ENCODE measurements at places on chromosomes 6 and 20.
A peak's percentile ranks its signal among the peaks of the same experiment; 100 is the strongest.

GRCh38 chr6:19713411-19713810 is 123.8 kb upstream of the ID4 start:
- H3K27me3 ChIP-seq, result no peaks in the 10 kb centered on the region
- H3K4me3 ChIP-seq, result no peak overlapping the region
- no peak overlapping the region for H3K27ac ChIP-seq
- no peak for DNase-seq
- no peaks in the 10 kb centered on the region for H3K4me1 ChIP-seq
- H3K36me3 ChIP-seq, result no peaks in the 10 kb centered on the region

GRCh38 chr20:63226042-63226943 is 9.4 kb upstream of the BIRC7 start:
- DNase-seq, result no peak
- H3K27ac ChIP-seq, result no peak overlapping the region
- no peaks in the 10 kb centered on the region for H3K36me3 ChIP-seq
- no peaks in the 10 kb centered on the region for H3K4me1 ChIP-seq

GRCh38 chr6:166438211-166438861 is 55.6 kb upstream of the MPC1 start:
- no peak for DNase-seq
- H3K27me3 ChIP-seq, result no peaks in the 10 kb centered on the region
- no peak overlapping the region for H3K4me3 ChIP-seq
- H3K27ac ChIP-seq, result no peak overlapping the region
- H3K36me3 ChIP-seq, result no peaks in the 10 kb centered on the region

DNA sequence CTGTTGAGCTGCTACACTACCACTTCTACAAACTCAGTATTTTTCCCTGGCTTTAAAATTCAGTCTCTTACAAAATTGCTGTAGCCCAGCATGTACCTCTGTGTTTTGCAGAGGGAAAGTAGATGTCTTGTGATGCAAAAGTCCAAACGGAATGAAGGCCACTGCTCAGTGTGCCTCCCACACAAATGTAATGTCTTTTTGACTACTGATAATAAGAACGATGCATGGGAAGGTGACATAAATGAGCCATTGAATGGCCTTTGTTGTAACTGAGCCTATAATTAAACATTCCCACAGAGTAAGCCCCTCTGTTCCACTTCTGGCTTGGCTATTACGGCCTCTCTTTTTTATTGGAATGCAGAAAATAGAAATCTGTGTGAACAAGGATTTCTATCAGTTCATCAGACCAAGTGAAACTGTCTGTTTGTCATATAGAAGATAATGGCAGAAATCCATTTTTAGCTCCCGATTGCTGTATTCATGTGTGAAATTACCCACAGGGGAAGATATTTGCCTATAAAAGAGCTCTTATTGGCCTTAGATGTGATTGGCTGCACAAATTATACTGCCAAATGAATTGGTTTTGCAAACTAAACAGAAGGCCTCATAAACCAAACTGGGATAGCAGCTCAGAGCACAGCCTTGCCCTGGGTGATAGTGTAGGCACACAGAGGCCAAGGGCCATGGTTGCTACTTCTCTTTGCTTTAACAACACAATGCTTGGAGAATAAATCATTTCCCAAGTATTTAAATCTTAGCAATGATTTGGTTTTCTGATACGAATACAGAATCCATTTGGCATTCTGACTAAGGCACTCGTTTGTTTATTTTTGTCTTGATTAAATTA is 241.5 kb upstream of the PLN start:
- no peaks in the 10 kb centered on the region for H3K36me3 ChIP-seq
- DNase-seq, result no peak
- H3K4me3 ChIP-seq, result no peak overlapping the region
- no peak overlapping the region for H3K27ac ChIP-seq
- H3K4me1 ChIP-seq, result no peaks in the 10 kb centered on the region

DNA sequence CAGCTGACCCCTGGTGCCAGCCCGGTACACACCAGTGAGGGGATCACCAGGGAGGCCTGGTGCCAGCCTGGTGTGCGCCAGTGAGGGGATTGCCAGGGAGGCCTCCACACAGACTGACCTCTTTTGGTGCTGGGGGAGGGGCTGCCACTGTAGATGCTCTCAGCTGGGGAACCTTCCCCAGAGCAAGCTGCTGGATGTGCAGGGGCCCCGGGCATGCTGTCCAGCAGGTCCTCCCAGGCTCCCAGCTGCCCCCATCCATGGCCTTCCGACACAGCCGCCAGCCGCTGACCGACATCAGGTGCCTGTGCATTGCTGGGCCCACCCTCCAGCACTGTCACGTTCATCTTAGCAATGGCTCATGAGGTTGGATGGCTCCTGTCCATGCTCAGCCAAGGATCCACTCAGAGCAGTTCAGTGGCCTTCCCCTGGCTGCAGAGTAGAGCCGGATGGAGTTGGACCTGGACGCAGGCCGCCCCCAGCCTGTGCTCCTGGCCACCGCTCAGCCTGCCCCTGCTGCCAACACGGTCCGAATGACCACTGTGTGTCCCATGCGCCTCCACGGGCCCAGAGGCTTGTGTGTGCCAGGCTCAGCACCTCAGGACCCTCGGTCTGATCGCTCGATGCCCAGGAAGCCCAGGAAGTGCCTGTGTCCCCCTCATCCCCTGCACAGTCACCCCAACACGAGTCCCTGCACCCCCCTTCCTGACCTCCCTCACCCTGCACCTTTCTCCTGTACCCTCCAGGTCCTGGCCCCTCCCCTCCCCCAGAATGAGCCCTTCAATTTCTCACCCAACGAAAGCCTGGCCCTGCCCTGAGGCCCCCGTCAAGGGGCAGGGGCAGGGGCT is 95.7 kb downstream of the YTHDF1 start:
- no peaks in the 10 kb centered on the region for H3K27me3 ChIP-seq
- no peak overlapping the region for H3K4me3 ChIP-seq
- H3K27ac ChIP-seq, result no peak overlapping the region
- no peaks in the 10 kb centered on the region for H3K4me1 ChIP-seq

DNA sequence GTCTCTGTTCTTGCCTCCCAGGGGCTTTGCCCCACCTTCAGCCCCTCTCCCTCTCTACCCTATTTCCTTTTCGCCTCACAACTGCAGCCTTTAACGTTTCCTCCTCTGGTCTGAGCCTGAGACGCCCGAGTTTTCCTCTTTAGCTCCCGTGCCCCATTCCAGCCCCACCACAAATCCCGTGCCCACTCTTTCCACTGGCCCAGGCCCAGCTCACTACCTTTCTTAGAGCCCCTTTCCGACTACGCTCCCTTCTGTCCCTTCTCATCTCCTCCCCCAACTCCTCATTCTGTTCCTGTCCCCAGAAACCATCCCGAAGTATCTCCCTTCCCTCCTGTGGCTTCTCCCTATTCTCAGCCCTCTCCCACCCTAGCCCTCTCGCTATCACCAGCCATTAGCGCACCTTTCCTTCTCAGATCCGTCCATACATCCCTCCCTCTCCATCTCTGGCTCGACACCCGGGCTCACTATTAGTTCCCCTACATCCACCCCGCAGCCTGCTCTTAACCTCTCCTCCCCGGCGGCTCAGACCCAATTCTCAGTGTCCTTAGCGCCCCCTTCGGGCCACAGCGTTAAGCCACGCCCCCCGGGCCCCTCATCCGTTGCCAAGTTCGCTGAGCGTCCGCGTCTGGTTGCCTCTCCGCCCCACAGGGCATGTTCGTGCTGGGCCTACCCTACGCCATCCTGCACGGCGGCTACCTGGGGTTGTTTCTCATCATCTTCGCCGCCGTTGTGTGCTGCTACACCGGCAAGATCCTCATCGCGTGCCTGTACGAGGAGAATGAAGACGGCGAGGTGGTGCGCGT is 2.7 kb downstream of the SLC32A1 start:
- no peak overlapping the region for H3K27ac ChIP-seq
- H3K27me3 ChIP-seq, result peaks cover 70% of the 10 kb centered on the region
- H3K4me3 ChIP-seq, result no peak overlapping the region
- H3K36me3 ChIP-seq, result no peaks in the 10 kb centered on the region
- DNase-seq, result no peak

- no peaks in the 10 kb centered on the region for H3K36me3 ChIP-seq
- no peak overlapping the region for H3K4me3 ChIP-seq
- no peak overlapping the region for H3K27ac ChIP-seq
- H3K27me3 ChIP-seq, result no peaks in the 10 kb centered on the region
- H3K4me1 ChIP-seq, result no peaks in the 10 kb centered on the region
These were observed 66.3 kb downstream of the SLX4IP start for GRCh38 chr20:10501402-10501801.

DNA sequence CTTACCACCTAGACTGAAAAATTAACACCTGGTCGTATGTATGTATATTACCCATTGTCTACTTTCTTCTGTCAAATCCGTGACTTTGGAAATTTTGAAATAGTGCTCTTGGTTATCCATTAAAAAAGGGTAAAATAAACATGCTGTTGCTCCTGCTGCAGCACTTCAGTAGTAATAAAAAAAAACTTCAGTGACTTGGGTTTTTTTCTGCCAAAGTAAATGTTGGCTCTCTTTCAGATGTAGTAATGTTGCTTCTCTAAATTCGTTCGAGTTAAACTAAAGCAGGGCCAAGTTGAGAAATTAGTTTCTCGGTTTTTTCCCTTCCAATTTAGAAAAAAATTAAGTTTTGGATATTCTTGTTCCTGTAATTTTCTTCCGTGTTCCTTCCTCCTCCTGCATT is 34.2 kb downstream of the JARID2 start:
- no peak for DNase-seq
- no peaks in the 10 kb centered on the region for H3K36me3 ChIP-seq
- peak overlapping the region; percentile 37 for H3K27ac ChIP-seq
- peak overlapping the region; percentile 40 for H3K4me3 ChIP-seq

GRCh38 chr6:3426927-3427686 is 29.7 kb downstream of the SLC22A23 start:
- H3K4me1 ChIP-seq, result no peaks in the 10 kb centered on the region
- no peak overlapping the region for H3K4me3 ChIP-seq
- no peaks in the 10 kb centered on the region for H3K27me3 ChIP-seq
- H3K36me3 ChIP-seq, result no peaks in the 10 kb centered on the region

- no peaks in the 10 kb centered on the region for H3K27me3 ChIP-seq
- no peaks in the 10 kb centered on the region for H3K4me1 ChIP-seq
- no peaks in the 10 kb centered on the region for H3K36me3 ChIP-seq
- peak; percentile 84 for DNase-seq
- H3K27ac ChIP-seq, result no peak within 1 kb of the TSS
These were observed at the start of gene TASP1 for GRCh38 chr20:13638496-13639149. TSS of gene TASP1 (minus strand) at chr20:13638932. CDS start at chr20:13630078, 8,854 bp downstream.

DNA sequence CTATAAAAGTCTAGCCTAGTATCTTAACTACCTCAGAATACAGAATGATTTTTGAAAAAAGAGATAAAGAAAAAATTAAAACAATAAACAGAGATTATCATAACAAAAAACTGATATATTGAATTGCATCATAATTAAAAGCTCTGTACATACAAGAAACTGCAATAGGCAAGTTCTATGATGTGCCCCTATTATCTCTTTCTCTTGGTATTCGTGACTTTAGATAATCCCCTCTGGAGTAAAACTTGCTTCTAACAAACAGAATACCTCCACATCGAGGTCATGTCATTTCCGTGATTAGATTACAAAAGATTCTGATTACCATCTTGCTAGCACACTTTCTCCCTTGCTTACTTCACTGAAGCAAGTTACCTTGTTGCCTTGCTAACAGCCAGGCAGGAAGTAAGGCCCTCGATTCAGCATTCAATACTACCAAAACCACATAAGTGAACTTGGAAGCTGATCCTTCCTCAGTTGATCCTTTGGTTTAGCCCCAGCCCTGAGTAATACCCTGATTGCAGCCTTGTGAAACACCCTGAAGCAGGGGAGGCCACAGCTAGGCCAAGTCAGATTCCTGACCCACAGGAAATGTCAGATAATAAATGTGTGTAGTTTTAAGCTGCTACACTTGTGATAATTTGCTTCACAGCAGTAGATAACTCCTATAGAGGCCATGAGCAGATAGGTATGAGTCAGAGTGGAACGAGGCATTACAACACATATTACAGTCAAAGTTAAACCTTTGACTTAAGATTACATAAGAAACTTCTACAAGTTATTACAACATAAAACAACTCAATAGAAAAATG is 53.7 kb upstream of the TMX4 start:
- no peak overlapping the region for H3K27ac ChIP-seq
- no peaks in the 10 kb centered on the region for H3K36me3 ChIP-seq
- no peaks in the 10 kb centered on the region for H3K27me3 ChIP-seq
- H3K4me3 ChIP-seq, result no peak overlapping the region
- H3K4me1 ChIP-seq, result no peaks in the 10 kb centered on the region

DNA sequence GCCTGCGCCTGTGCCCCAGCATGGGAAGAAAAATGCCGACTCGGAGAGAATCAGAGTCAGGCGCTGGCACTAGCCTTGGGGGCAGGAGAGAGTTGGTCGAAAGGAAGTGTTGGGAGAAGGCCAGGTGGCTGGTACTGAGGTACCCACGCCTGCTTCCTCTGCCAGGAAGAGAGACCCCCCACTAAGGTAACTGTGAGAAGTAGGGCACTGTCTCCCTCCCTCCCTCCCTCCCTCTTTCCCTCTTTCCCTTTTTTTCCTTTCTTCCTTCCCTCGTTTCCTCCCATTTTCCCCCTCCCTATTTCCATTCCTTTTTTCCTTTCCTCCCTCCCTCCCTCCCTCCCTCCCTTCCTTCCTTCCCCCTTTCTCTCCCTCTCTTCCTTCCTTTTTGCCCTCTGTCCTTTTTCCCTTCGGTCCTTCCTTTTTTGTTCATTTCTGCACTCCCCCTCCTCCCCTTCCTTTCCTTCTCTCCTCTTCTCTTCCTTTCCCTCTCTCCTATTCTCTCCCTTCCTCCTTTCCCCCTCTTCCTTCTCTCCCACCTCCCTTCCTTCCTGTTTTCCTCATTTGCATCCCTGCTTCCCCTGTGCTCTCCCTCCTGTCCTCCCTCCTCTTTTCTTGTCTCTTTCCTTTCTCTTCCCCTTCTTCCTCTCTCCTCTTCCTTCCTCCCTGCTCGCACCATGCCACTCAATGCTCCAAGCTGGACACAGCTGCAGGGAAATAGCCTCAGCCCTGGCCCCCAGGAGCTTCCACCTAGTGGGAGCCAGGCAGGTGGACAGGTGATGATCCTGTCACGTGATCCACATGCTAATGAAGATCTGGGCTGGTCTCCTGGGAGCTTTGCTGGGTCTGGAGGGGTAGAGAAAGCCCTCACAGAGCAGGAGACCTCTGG is 148.0 kb downstream of the DHX35 start:
- peaks cover 5% of the 10 kb centered on the region for H3K4me1 ChIP-seq
- no peak overlapping the region for H3K27ac ChIP-seq
- H3K27me3 ChIP-seq, result no peaks in the 10 kb centered on the region
- H3K36me3 ChIP-seq, result no peaks in the 10 kb centered on the region
- no peak overlapping the region for H3K4me3 ChIP-seq
- DNase-seq, result no peak

GRCh38 chr6:41531591-41532582 is 14.3 kb upstream of the FOXP4 start:
- H3K27ac ChIP-seq, result peak overlapping the region; percentile 93
- 0 out of 2 replicates have a peak, but pooled peaks cover 2% of the 10 kb centered on the region for H3K27me3 ChIP-seq
- no peaks in the 10 kb centered on the region for H3K36me3 ChIP-seq

- H3K4me3 ChIP-seq, result peak overlapping the region; percentile 62
- no peak for DNase-seq
- H3K27ac ChIP-seq, result no peak overlapping the region
- no peaks in the 10 kb centered on the region for H3K36me3 ChIP-seq
- H3K27me3 ChIP-seq, result peaks cover 1% of the 10 kb centered on the region
- peaks cover 31% of the 10 kb centered on the region for H3K4me1 ChIP-seq
These were observed 24.9 kb upstream of the FUCA2 start for GRCh38 chr6:143536461-143536865.

- H3K27ac ChIP-seq, result no peak overlapping the region
- no peaks in the 10 kb centered on the region for H3K4me1 ChIP-seq
- H3K27me3 ChIP-seq, result no peaks in the 10 kb centered on the region
- no peak for DNase-seq
- H3K36me3 ChIP-seq, result no peaks in the 10 kb centered on the region
These were observed 81.7 kb downstream of the DNAH8 start for GRCh38 chr6:38796850-38797249.

- no peak for DNase-seq
- H3K27me3 ChIP-seq, result no peaks in the 10 kb centered on the region
- H3K36me3 ChIP-seq, result no peaks in the 10 kb centered on the region
These were observed 154.2 kb downstream of the DLL1 start for GRCh38 chr6:170136541-170137175.
